Naive B cell (primary cell): ENCODE measurements at places on chromosomes 7 and 10. TPM values are rescaled to one million over a fixed set of nuclear protein-coding genes. Genes with fewer than 3 reads are reported as not detected.

GRCh38 chr7:64307254-64308015, 6.3 kb upstream of the ZNF736 start:
- DNase-seq: peak; percentile 93
- H3K27ac ChIP-seq: peak overlapping the region; percentile 99
- no peaks in the 10 kb centered on the region for H3K27me3 ChIP-seq
- H3K36me3 ChIP-seq: no peaks in the 10 kb centered on the region
- peaks cover 47% of the 10 kb centered on the region for H3K4me1 ChIP-seq

- peaks cover 11% of the 10 kb centered on the region for H3K27me3 ChIP-seq
- no peaks in the 10 kb centered on the region for H3K4me1 ChIP-seq
- H3K27ac ChIP-seq: no peak overlapping the region
- no peak overlapping the region for H3K4me3 ChIP-seq
Measured at GRCh38 chr10:122516734-122517133, 43.8 kb upstream of the DMBT1 start.

GRCh38 chr7:102175423-102176170, 111.1 kb upstream of the SH2B2 start:
- no peaks in the 10 kb centered on the region for H3K36me3 ChIP-seq
- H3K4me1 ChIP-seq: peaks cover 5% of the 10 kb centered on the region
- DNase-seq: no peak
- H3K27ac ChIP-seq: peak overlapping the region; percentile 29
- peak overlapping the region; percentile 5 for H3K4me3 ChIP-seq

GRCh38 chr10:944034-944831, 12.7 kb upstream of the LARP4B start:
- peak; percentile 32 for DNase-seq
- H3K27me3 ChIP-seq: peaks cover 5% of the 10 kb centered on the region
- H3K27ac ChIP-seq: peak overlapping the region; percentile 34

- no peak overlapping the region for H3K4me3 ChIP-seq
- DNase-seq: no peak
- no peaks in the 10 kb centered on the region for H3K4me1 ChIP-seq
- H3K36me3 ChIP-seq: peaks cover 4% of the 10 kb centered on the region
- peaks cover 15% of the 10 kb centered on the region for H3K27me3 ChIP-seq
Measured at GRCh38 chr7:20835111-20835750, 48.5 kb upstream of the SP8 start.

GRCh38 chr10:75035975-75036708, 75.3 kb upstream of the SAMD8 start:
- H3K27ac ChIP-seq: peak overlapping the region; percentile 13
- no peak for DNase-seq
- H3K4me3 ChIP-seq: no peak overlapping the region
- no peaks in the 10 kb centered on the region for H3K27me3 ChIP-seq

- H3K4me3 ChIP-seq: no peak overlapping the region
- no peaks in the 10 kb centered on the region for H3K36me3 ChIP-seq
- H3K27ac ChIP-seq: no peak overlapping the region
- no peaks in the 10 kb centered on the region for H3K4me1 ChIP-seq
- no peaks in the 10 kb centered on the region for H3K27me3 ChIP-seq
Measured at GRCh38 chr7:255721-256361, 34.1 kb upstream of the FOXL3 start.

- peaks cover 9% of the 10 kb centered on the region for H3K36me3 ChIP-seq
- no peak overlapping the region for H3K27ac ChIP-seq
- no peaks in the 10 kb centered on the region for H3K4me1 ChIP-seq
- H3K4me3 ChIP-seq: no peak overlapping the region
- peaks cover 27% of the 10 kb centered on the region for H3K27me3 ChIP-seq
- DNase-seq: no peak
Measured at GRCh38 chr10:120251821-120252442, 205.1 kb upstream of the PLPP4 start.

DNA sequence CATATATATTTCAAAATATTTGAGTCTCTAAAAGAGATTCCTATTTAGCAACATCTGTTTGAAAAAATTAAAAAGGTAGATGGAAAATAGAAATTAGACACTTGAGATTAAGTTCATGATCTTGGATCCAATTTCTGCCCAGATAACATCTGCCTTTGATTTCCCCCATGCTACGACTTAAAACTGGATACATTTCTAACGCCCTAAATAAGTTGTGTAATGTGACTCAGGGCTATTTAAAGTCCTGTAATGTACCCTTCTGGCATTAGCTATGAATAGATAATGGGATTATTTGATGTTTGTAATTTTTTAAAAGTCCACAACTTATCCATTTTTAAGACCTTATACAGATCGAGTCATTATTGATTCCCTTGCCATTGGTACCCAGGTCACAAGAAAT, 23.4 kb downstream of the CFAP43 start:
- H3K4me3 ChIP-seq: no peak overlapping the region
- H3K4me1 ChIP-seq: no peaks in the 10 kb centered on the region
- no peaks in the 10 kb centered on the region for H3K36me3 ChIP-seq

- no peak overlapping the region for H3K4me3 ChIP-seq
- H3K27ac ChIP-seq: peak overlapping the region; percentile 67
- no peaks in the 10 kb centered on the region for H3K4me1 ChIP-seq
Measured at GRCh38 chr7:105131033-105131656, 117.1 kb downstream of the KMT2E start.

- H3K4me3 ChIP-seq: no peak overlapping the region
- DNase-seq: no peak
- no peaks in the 10 kb centered on the region for H3K4me1 ChIP-seq
- peak overlapping the region; percentile 10 for H3K27ac ChIP-seq
- no peaks in the 10 kb centered on the region for H3K36me3 ChIP-seq
Measured at GRCh38 chr10:58373442-58373827, 11.8 kb upstream of the TFAM start.

DNA sequence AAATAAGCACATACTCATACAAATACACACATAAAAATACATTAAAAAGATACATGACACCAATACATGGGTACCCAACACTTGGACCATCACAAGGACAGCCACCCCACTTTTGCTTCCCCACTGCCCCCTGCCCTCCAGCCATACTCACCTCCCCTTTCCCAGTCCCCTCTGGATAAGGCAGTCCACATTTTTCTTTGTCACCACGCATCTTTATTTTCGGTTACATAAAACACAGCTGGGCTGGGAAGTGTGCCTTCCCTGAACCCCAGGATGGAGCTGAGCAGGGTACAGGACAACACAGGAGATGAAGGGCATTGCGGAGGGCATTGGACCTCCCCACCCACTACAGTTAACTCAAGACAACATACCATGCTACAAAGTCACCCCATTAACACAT, 1.1 kb upstream of the HOXA3 start:
- H3K27me3 ChIP-seq: peaks cover 64% of the 10 kb centered on the region
- H3K27ac ChIP-seq: peak overlapping the region; percentile 80
- DNase-seq: no peak
- peak overlapping the region; percentile 81 for H3K4me3 ChIP-seq
- peaks cover 53% of the 10 kb centered on the region for H3K4me1 ChIP-seq
- peaks cover 15% of the 10 kb centered on the region for H3K36me3 ChIP-seq

DNA sequence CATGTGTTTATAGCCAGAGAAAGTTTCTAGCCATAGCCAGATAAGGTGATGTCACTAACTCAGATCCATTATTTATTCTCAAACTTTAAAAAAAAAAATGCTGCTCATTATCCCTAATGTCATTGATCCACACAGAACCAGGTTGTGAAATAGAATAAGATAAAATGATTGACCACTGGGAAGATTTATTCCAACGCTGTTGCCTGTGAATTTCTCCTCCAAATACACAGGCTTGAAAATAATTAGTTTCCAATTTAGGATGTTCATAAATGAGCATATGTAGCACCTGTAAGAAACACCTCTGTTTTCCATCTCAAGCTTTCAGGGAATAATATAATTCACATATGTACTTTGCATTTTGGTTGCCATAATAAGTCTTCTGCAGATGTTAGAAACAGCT, 283.1 kb upstream of the DKK1 start:
- no peaks in the 10 kb centered on the region for H3K36me3 ChIP-seq
- no peak for DNase-seq
- H3K4me3 ChIP-seq: no peak overlapping the region
- H3K27me3 ChIP-seq: no peaks in the 10 kb centered on the region
- H3K27ac ChIP-seq: no peak overlapping the region
- H3K4me1 ChIP-seq: no peaks in the 10 kb centered on the region

DNA sequence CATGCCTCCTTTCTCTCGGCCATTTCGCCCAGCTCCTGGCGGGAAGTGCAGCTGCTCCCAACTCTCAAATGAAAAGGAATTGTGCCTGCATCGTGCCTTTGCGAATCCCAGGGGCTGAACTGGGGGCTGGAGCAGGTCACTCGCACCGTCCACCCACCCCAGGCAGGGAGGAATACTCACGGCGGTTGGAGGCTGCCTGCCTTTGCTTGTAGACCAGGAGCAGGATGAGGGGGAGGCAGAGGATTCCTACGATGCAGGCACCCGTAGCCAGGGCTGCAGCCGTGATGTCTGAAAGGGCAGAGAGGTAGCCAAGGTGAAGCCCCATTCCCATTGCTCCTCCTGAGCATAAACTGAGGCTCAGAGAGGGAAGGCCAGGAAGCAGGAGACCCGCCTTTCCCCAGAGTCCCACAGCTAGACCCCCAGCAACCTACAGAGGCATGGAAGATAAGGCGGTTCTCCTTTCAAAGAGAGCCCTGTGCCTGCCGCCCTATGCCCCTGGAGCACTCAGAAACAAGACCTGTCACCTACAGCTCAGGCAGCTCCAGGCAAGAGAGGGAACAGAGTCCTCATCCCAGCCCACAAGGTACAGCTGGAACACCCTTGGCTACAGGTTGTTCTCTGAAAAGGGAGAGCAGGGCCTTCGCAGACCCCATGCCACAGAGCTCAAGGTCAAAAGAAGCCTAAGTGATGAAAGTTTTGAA, 18.0 kb downstream of the VSIR start:
- peaks cover 71% of the 10 kb centered on the region for H3K4me1 ChIP-seq
- no peak overlapping the region for H3K27ac ChIP-seq
- no peak for DNase-seq
- no peaks in the 10 kb centered on the region for H3K27me3 ChIP-seq
- H3K4me3 ChIP-seq: no peak overlapping the region

DNA sequence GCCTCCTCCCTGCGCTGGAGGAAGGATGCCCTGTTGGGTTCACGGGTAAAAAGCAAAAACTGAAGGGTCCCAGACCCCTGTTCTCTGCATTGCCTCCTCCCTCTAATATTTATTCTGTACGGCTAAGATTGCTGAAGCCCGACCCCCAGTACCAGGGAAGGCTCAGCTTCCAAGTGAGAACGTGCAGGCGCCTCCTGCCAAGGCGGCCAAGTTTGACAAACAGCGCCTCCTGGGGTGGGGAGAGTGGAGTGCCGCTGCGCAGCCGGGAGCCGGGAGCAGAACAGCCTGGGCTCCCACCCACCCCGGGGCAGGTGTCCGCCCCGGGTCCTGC, 4.7 kb upstream of the EBF3 start:
- no peak for DNase-seq
- H3K27me3 ChIP-seq: peaks cover 34% of the 10 kb centered on the region
- H3K4me1 ChIP-seq: peaks cover 17% of the 10 kb centered on the region
- no peak overlapping the region for H3K27ac ChIP-seq
- H3K36me3 ChIP-seq: peaks cover 5% of the 10 kb centered on the region

- H3K4me3 ChIP-seq: no peak overlapping the region
- DNase-seq: no peak
- H3K4me1 ChIP-seq: peaks cover 79% of the 10 kb centered on the region
- no peaks in the 10 kb centered on the region for H3K27me3 ChIP-seq
Measured at GRCh38 chr10:124086787-124087671, 6.4 kb downstream of the CHST15 start.

GRCh38 chr7:6106140-6106904, 75.1 kb downstream of the ANKRD61 start:
- H3K4me1 ChIP-seq: peaks cover 42% of the 10 kb centered on the region
- peak overlapping the region; percentile 88 for H3K27ac ChIP-seq
- peak; percentile 6 for DNase-seq

GRCh38 chr7:81983406-81983805, 213.6 kb upstream of the HGF start:
- H3K4me3 ChIP-seq: no peak overlapping the region
- H3K27me3 ChIP-seq: no peaks in the 10 kb centered on the region
- no peaks in the 10 kb centered on the region for H3K36me3 ChIP-seq

DNA sequence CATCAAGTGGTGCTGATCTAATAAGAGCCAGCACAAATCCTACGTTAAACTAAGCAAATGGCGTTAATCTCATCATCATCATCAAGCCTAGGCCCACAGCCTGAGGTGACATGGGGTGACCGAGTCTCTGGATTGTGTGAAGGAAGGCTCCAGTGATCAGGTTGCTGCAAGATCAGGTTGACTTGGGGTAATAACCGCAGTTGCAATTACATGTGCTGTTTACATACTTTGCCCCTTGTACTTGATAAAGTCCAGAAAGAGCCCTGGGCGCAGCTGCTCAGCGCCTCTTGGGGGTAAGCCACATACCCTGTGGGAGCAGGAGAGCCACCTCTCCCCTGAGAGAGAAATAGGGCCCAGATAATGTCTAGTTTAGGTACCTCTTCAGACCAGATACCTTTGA, 228.1 kb downstream of the WDR11 start:
- H3K4me3 ChIP-seq: no peak overlapping the region
- no peaks in the 10 kb centered on the region for H3K36me3 ChIP-seq
- peaks cover 8% of the 10 kb centered on the region for H3K27me3 ChIP-seq
- no peaks in the 10 kb centered on the region for H3K4me1 ChIP-seq

KCNH2 gene
- 0.29 TPM for polyA plus RNA-seq

TMEM236 gene
- polyA plus RNA-seq: not detected

CTAGE15 gene
- polyA plus RNA-seq: not detected

SLC26A5 gene
- polyA plus RNA-seq: not detected
